ENCODE measurements at places on chromosomes 6 and 20.

DNA sequence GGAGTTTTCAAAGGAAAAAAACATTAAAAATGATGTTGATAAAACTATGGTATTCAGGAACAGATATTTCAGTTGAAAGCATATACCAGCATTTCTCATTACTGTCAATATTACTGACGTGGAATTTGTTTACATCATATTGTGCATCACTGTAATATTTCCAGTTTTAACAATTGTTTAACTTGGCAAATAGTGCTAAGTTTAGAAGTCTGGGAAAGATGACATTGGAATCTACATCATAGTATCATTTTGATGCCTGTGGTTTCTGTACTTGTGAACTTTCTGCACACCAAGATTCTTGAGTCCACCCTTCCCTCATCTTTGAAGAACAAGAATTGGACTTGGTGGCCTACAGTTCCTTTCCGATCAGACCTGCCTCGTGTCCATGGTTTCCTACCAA is 98.1 kb downstream of the RALGAPA2 start:
- DNase-seq = no peak

DNA sequence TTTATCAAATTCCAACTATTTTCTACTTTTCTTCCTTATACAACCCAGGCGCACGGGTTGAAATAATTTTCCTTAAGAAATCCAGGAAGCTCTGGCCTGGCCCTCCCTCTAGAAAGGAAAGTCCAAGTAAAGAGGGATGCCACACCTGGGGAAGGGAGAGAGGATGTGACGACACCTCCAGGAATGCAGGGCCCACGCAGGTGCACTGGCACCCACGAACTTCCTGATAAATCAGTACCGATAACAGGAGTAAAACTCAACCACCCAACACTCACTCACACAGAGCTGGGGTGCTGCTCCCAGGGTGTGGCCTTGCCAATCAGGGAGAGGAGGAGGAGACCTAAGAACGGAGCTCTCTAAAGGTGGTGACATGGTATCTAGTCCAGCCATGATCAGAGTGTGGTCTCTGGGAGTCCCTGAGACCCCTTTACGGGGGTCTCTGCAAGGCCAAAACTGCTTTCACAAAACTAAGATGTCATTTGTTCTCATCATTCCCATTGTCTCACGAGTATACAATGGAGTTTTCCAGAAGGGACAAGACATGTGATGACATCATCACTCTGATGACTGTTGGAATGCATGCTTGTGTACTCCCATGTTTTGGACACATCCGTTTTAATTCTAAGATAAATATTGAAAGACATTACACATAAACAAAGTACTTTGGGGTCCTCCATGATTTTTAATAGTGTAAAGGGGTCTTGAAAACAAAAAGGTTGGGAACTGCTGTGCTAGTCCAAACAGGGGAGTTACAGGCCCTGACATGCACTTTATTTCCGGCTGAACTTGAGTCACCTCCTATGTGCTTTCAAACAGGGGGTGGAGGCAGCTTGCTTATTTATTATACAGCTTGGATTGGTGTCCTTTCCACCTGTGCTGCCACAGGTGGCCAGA is 2.2 kb upstream of the PARD6B start:
- DNase-seq = no peak

GRCh38 chr20:37007898-37008649 is 56.6 kb upstream of the SAMHD1 start:
- no peak for DNase-seq

DNA sequence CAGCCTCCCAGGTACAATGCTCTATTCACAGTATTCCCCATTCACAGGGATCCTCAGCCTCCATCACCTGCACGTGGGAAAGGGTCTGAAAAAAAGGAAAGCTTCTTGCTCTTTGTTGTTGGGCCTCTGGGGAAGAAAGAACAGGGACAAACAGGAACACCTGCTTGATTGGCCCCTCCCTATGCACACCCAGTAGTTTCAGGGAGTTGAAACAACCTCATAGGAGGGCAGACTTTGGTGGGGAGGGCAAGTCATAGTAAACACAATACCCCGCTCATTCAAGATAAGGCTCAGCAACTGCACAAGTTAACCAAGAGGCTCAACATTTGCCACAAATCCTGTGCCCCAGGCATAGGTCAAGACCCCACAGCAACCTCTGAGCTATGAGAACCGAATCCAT is 1.7 kb downstream of the GHRH start:
- DNase-seq = no peak

DNA sequence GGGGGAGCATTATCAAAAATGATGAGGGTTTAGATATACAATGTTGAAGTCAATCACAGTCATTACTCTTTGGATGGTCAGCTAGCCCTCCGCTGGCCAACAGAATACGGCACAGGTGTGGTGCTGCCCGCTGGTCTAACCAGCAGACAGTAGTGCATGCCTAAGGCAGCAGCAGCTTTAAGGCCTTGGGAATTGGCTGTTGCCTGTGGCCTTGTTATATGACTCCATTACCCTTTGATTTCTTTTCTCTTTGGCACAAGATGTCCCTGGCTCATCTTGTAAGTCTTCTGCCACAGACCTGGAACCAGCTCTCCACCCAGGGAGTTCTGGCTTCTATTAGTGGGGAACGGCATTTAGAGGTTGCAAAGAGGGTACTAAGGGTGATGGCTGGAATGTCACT is 110.2 kb downstream of the WDR27 start:
- no peak for DNase-seq

DNA sequence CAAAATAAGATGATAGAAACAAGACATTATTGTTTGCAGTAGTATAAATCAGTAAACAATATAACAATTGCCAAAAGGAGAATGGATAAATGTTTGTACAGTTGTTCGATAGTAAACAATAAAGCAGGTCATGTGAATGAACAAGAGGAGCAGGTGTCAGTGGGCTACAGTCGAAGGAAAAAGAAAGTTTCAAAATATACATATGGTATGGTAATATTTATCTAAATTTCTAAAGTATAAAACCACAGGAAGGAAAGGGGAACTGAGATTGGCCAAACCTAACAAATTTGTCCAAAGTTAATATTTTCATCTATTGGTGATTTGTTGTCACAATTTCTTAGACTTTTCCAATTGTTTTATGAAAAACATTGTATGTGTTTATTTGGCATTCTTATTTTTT is 110.9 kb downstream of the SH3BGRL2 start:
- DNase-seq = no peak

DNA sequence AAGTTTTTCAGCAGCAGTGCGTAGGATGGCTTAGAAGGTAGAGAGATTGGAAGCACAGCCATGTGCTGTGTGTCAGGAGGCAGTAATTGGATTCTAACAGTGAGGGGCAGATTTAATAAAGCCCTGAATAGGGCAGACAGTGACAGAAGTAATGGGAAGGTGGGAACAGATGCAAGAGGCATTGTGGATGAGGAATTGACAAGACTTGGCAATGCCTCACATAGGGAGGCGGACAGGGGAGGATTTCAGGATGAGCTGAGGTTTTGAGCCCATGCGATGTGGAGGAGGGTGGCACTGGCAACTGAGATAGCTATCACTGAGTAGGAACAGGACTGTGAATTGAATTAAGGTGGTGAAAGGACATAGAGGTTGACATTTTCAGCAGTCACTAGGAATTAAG is 262.2 kb upstream of the FLRT3 start:
- no peak for DNase-seq

DNA sequence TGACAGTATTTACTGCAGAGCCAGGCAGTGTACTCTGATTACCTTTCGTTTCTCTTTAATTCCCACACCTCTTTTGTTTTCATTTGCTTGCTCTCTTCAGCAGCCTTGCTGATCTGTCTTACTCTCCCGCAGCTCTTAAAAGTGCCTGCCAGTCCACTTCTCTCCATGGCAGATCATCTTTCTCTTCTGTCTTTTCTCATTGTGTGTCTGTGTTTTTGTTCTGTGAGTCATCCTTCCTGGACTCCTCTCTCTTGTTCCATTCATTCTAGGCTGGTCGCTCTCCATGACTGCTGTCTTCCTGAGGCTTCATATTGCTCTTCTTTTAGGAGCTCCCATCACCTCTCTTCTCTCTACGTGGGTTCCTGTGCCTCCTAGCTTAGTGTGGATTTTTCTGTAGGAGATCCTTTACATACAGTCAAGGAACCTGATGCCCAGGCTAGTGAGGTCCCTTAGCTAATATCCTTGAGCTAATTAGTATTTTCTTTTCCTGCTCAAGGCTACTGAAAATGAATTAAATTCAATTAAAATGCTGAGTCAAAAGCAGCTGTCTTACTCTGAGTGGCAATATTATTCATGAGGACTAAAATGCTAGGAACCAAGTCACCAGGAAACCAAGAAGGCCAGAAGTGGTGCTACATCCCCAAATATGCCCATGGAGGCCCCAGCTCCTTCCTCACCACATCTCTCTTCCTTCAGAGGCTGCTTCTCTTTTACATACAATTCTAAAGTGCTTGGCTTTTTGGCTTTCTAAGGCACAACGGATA is 86.1 kb downstream of the SLX4IP start:
- no peak for DNase-seq
